ENCODE measurements at places on chromosomes 5 and 9. TPM values are rescaled to one million over a fixed set of nuclear protein-coding genes. Genes with fewer than 3 reads are reported as not detected.

GRCh38 chr5:139058121-139058520 is 140.0 kb downstream of the SIL1 start:
- DNase-seq: peak; percentile 34

Gene SOX30
- not detected for total RNA-seq

GRCh38 chr5:123119334-123119986 is 30.4 kb downstream of the PRDM6 start:
- no peak for DNase-seq

Gene FGF1
- total RNA-seq: 11.5 TPM

Gene SPATA31D4
- total RNA-seq: not detected

Data from RPMI7951 (cell line).